Activated CD8-positive, alpha-beta memory T cell treated with anti-CD3 and anti-CD28 coated beads for 1 hour (primary cell): ENCODE measurements at places on chromosomes 6 and 20.

GRCh38 chr20:44287272-44288097 is 23.5 kb downstream of the FITM2 start:
- DNase-seq, result no peak

GRCh38 chr20:37353285-37353849 is 7.4 kb downstream of the SRC start:
- no peak for DNase-seq

DNA sequence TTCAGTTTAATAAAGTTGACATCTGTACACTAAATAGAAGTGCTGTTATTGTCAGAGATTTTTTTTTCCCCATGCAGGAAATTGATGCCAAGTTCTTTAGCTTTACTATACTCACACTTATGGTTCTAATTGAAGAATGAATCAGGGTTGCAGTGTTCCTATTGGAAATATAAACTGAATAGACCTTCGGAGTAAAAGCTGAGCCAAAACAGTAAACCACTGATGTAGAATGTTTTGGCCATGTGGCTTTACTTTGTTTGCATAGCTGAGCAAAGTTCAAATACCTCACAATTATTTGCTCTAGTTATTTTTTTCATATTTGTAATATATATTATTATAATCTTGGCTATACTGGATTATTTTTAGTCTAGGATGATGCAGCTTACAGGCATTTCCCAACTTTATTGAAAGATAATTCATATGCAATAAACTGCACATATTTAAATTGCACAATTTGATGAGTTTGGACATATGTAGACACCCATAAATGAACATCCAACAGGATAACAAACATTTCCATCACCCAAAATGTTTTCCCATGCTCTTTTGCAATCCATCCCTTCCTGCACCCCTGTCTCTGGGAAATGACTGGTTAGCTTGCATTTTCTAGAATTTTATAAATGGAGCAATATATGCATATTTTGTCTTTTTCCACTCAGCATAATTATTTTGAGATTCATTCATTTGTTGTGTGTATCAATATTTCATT is 105.8 kb upstream of the NOX3 start:
- no peak for DNase-seq

DNA sequence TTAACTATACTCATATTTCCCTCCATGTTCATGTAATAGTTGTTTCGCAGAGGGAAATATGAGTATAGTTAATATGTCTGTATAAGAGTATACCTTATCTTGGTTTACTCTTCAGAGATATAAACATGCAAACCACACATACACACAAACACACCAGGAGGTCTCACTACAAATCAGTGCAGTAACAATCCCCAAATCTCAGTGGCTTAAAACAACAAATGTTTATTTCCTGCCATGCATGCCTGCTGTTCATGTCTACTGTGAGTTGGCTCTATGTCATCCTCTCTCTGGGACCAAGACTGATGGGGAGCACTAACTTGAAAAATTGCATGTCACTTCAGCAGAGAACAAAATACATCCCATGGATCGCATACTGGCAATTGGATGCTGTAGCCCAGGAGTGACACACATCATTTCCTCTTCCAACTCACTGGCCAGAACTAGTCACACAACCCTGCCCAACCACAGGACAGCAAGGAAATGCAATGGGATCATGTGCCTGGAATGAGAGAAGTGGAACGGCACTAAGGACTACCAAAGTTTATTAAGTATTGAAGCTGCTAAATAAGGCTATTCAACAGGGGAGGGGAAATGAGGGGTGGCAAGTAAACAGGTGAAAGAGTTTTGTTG is 89.0 kb upstream of the DTNBP1 start:
- DNase-seq, result no peak

GRCh38 chr20:5400164-5400762 is 83.5 kb upstream of the PROKR2 start:
- no peak for DNase-seq
